ENCODE measurements at places on chromosomes 2 and 18.

DNA sequence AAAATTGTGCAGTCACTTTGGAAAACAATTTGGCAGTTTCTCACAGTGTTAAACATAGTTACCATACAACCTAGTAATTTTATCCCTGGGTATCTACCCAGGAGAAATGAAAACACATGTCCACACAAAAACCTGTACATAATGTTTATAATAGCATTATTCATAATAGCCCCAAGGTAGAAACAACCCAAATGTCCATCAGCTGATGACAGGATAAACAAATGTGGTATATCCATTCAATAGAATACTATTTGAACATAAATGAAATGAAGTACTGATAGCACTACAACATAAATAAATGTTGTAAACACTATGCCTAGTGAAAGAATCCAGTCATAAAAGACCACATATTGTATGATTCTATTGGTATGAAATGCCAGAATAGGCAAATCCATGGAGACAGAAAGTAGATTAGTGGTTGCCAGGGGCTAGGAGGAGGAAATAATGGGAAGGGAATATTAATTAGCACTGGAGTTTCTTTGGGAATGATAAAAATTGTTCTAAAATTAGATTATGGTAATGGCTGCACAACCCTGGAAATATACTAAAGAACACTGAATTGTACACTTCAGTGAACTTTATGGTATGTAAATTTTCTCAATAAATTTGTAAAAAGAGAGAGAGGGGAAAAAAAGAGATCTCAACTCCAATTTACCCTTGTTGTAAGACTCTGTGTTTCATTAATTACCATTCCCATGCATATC is 20.8 kb upstream of the VIT start:
- DNase-seq, result no peak

- DNase-seq, result no peak
Observed at GRCh38 chr2:157309878-157310277, 15.7 kb downstream of the ERMN start.

GRCh38 chr18:22230471-22230945 is 61.1 kb downstream of the GATA6 start:
- DNase-seq, result no peak

DNA sequence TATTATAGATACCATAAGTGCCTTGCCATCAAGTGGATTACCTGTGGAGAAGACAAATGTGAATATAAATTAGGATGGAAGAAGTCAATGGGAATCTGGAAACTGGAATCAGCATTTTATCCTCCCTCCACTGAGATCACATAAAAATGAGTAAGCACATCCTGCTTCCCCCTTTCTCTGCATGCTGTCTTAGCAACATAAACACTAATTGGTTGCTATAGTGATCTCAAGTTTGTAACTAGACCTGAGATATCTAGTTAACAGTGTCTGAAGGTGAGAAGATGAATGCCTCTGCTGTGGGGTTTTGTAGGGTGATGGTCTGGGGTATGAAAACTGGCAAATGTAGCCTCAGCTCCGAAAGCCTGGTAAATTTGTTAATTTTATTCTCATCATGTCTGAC is 1357.5 kb upstream of the CELF4 start:
- no peak for DNase-seq

Data from activated CD4-positive, alpha-beta T cell treated with anti-CD3 and anti-CD28 coated beads, Interleukin-2, amount 50 U/mL, for 4 hours (primary cell).